SJCRH30 (cell line): ENCODE measurements at places on chromosomes 6 and 20. TPM values are rescaled to one million over a fixed set of nuclear protein-coding genes. Genes with fewer than 3 reads are reported as not detected.

The DDO gene
- 0.14 and 0.43 TPM in 2 replicates for total RNA-seq

DNA sequence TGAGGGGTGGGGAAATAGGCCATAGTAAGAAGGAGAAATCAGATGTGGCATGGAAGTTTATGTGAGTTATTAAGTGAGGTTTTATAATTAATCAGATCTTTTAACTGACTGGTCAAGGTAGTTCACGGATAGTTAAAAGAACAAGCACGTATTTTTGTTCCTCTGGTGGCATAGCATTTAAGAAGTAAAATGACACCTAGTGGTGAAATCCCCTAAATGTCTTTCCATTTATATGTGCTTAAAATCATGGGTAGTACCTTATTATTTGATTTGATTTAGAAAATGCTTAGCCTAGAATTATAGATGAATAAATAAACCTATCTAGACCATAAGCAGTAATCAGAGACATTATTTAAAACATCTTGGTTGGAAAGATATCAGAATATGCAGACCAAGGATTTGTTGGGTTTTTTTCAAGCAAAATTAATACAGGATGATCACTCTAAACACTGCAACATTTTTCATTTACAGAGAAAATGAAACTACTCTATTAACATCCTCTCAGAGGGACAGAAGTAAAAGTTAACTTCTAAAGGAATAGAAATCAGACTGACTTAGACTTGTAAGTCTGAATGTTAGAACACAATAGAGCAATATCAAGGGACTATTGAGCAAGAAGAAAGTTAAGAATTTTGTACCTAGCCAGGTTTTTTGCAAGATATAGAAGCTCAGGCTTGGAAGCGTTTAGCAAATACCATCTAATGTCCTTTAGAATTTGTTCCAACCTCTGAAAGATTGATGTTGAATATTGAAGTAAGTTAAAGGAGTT, 81.1 kb downstream of the STXBP5 start:
- DNase-seq: no peak

GRCh38 chr20:55205665-55206064, 730.3 kb downstream of the DOK5 start:
- no peak for DNase-seq

The HLA-DPB1 gene
- total RNA-seq: not detected in 2 replicates

DNA sequence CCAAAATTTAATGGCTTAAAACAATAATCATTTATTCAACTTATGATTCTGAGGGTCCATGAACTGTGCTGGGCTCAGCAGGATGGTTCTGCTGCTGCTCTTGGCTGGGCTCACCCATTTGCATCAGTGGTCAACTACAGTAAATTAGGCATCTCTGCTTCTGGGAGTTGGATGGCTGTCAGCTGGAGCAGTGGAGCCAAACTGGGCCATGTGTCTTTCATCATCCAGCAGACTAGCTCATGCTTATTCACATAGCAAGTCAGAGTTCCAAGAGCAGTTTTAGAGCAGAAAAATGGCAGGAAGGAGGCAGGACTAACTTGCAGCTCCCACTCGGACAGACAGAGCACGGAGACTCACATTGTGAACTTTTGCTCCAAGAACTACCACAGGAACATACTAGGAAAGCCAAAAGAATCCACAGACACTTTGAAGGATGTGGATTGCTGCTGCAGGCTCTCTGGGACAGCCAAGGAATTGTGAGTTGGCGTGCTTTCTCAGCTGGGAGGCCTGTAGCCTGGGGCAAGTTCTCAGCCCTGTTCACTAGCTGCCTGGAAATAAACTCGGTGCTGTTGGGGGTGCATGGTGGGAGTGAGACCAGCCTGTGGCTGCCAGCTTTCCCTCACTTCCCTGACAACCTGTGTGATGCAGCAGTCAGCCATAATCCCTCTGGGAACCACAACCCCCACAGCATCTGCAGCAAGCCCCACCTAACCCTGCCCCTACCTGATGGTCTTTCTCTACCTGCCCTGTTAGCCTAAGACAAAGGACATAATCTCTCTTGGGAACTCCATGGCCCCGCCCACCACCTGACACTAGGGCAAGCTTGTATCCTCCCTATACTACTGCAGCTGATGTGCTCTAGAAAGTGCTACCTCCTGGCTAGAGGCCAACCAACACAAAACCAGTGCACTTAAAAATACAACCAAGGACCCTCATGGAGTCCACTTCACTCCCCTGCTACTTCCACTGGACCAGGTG, 129.0 kb downstream of the JPH2 start:
- DNase-seq: no peak

DNA sequence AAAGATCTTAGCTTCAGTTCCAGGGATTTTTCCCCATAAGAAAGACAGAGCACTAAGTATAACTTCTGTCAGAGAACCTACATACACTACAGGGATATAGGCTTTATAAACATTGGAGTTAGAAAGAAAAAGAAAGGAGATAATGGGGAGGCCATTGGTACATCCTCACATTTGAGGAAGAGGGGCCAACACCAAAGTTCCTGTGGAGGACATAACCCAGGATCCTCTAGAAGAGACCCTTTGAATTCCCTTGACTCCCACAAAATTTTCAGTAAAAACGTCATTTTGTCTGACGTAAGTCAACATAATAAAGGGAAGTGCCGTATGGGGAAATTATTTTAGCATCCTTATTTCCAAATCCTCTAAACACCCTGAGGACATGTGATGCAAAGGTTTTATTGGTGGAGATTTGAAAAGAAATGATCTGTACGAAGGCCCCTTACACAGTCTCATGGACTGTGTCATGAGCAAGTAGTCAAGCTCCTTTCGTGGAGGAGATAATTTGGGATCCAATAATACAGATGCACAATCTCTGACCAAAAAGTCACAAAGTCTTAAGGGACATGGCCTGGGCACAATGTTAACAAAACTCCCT, 33.2 kb downstream of the HLA-DRA start:
- no peak for DNase-seq

DNA sequence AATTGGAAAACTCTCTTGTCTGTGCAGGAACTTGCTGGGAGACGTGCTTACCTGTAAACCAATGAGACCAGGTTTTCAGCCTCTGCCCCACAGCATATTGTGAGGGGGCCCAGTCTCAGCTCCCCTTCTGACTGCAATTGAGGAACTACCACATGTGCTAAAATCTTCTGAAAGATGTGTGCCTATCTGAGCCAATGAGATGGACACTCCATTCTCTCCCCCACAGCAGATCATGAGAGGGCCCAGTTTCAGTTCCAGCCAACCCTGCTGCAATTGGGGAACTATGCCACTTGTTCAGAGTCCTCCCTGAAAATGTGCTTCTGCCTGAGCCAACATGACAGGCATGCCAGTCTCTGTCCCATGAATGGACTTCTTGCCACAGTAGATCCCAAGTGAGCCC, 20.9 kb upstream of the PI3 start:
- DNase-seq: no peak

The FOXS1 gene
- 55.5 and 69.0 TPM in 2 replicates for total RNA-seq

- no peak for DNase-seq
These were observed 33.9 kb downstream of the FOXO3 start for GRCh38 chr6:108594640-108595039.

DNA sequence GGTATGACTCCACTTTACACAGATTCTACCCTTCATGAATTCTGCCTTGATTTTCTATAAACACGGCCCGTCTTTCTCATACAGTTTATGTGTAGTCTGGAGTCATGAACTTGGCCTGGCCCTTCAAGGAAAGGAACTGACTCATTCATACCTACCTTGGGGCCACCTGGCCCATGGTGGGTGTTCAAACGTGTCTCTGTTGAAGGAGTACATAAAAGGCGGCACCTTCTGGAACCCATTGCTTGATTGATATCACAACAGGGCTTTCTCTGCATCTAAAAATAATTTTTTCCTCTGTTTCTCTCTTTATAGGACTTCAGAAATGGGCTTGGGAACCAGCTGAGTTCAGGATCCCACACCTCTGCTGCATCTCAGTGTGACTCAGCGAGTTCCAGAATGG, 363.0 kb upstream of the SOX4 start:
- DNase-seq: no peak

DNA sequence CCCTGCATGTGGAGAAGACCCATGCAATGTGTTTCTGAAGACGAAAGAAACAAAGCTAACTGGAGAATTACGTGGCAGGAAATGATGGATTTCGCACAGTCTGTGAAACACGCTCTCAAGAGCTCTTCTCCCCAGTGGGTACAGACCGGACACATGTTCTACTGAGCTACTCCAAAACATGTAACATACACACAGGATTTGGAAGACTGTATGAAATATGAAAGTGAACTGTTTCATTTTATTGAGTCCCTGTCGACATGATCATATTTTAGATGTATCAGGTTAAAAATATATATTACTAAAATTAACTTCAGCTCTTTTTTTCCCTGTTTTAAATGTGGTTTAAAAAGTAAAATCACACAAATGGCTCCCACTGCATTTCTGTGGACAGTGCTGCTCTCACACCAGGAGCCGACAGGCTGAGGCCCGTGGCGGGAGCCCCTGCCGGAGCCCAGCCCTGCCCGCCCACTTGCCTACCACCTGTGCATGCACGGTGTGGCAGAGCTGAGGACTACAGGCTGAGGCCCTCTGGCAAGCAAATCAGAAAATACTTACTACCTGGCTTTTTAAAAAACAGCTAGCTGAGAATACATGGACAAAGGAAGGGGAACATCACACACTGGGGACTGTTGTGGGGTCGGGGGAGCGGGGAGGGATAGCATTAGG, 58.9 kb upstream of the NXT1 start:
- DNase-seq: no peak

GRCh38 chr6:108676555-108676954, 115.8 kb downstream of the FOXO3 start:
- DNase-seq: no peak

The OR11A1 gene
- not detected in 2 replicates for total RNA-seq
